ENCODE measurements at places on chromosomes 16 and 17.

GRCh38 chr17:41803049-41804020 lies 8.4 kb downstream of the P3H4 start:
- DNase-seq = no peak

GRCh38 chr17:83082424-83082823 lies 3.0 kb downstream of the METRNL start:
- DNase-seq = no peak

DNA sequence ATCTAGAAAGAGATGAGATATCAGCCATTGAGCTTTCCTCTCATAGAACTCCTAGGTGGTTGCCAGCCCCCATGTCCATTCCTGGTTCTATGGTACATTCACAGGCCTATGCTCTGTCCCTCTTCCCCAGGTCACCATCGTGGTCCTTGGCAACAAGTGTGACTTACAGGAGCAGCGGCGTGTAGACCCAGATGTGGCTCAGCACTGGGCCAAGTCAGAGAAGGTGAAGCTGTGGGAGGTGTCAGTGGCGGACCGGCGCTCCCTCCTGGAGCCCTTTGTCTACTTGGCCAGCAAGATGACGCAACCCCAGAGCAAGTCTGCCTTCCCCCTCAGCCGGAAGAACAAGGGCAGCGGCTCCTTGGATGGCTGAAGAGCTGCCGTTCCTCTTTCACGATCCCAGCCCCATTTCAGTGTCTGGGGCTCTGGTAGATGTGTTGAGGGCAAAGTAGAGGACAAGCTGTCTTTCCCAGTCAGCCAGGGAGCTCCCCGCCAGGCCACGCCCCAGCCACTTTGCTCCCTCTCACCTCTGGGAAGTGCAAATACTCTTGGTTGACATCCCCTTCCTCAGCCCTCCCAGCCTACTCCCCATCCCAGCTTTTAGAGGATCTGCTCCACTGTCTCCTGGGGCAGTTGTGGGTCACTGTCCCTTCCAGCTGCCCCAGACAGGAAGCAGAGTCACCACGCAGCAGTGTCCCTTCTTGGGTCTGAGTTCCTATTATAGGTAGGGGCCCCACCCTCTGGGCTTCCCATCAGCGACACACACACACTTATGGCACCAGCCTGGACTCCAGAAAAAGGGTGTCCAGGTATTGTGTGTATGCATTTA lies 3.8 kb downstream of the NKIRAS2 start:
- no peak for DNase-seq

- peak; percentile 88 for DNase-seq
Observed at GRCh38 chr16:4217204-4218131, 24.4 kb downstream of the SRL start.

- no peak for DNase-seq
Observed at GRCh38 chr17:2691965-2692780, 19.4 kb downstream of the CLUH start.

- DNase-seq = no peak
Observed at GRCh38 chr16:29007730-29008593, 23.1 kb downstream of the LAT start.

GRCh38 chr17:77744066-77744988 lies 214.2 kb upstream of the TNRC6C start:
- peak; percentile 57 for DNase-seq

DNA sequence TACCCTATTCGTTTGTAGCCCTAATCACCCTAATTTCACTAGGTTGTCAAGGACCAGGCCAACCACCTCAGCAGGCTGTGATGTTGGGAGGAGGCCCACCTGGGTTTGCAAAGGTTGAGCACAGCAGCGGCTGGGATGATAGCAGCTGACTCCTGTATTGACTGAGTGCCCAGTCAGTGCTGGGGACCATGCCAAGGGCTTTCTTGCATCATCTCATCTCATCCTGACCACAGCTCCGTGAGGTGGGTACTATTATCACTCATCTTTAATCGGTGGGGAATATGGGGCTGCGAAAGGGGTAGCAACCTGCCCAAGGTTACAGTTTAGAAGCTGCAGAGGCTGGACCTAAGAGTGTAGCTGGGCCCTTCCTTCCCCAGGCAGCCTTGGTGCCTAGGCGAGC lies 11.7 kb downstream of the ATPAF2 start:
- no peak for DNase-seq

DNA sequence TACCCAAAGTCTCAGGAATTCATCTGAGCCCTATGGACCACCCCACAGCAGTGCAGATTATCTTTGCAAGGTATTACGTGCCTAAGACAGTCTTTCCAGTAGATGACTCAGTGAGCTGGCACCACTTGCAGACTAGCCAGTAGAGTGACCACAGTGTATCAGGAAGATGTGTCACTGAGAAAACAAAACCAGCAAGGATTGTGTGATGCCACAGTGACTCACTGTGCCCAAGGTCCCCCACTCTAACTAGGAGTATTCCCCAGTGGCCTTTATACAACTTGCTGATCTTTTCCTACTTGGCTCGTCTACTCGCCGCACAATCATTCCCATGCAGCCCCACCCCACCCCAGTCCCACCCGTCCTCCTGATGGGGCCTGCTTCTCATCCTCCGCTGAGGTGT lies 26.8 kb upstream of the PRKCA start:
- DNase-seq = no peak

- no peak for DNase-seq
Observed at GRCh38 chr17:5558815-5559785, 25.2 kb downstream of the NLRP1 start.

- DNase-seq = peak; percentile 34
Observed at GRCh38 chr16:86343027-86343795, 167.1 kb upstream of the FOXF1 start.

GRCh38 chr16:61215605-61216004 lies 820.6 kb downstream of the CDH8 start:
- DNase-seq = no peak

- DNase-seq = peak; percentile 88
Observed at GRCh38 chr17:7889166-7889955, 772 bp downstream of the CHD3 start.

- no peak for DNase-seq
Observed at GRCh38 chr16:50494501-50495491, 53.4 kb upstream of the NKD1 start.

GRCh38 chr16:67398546-67399217 lies 5.4 kb upstream of the TPPP3 start:
- DNase-seq = no peak

DNA sequence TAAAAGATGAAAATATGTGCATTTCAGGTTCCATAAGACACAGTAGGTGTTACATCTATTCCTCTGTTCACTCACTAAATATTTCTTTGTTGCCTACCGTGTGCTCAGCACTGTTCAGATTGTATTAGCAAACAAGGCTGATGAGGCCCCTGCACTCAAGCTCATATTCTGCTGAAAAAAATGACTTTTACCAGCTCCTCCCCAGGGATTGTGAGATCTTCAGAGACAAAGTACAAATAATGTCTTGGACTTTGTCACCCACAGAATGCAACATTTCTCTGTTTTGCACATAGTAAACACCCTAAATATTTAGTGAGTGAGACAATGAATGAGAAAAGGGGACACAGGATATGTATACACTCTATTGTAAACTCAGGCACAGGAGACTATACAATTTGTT lies 21.9 kb upstream of the MYOCD start:
- no peak for DNase-seq

DNA sequence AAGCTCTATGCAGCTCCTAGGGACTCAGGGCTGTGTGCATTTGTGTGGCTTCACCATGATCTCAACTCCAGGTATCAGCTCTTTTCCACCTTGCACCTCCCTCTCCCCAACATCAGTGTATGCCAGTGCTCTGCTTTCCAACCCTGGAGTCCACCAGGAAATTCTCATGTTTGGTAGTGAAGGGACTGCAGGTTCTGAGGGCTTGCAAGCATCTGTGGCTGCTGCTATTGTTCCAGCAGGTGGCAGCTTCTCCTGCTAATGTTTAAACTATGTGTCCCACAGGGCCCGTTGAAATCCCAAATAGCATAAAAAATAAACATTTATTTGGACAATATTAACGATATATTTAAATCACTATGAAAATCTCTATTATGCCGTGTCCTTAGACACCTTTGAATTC lies 82.0 kb downstream of the RGS9 start:
- DNase-seq = no peak

- no peak for DNase-seq
Observed at GRCh38 chr16:69037373-69038160, 67.9 kb upstream of the HAS3 start.

- no peak for DNase-seq
Observed at GRCh38 chr17:30203471-30203981, 32.0 kb downstream of the SLC6A4 start.

GRCh38 chr17:82386881-82387704 lies 15.5 kb downstream of the UTS2R start:
- DNase-seq = no peak

GRCh38 chr16:50050802-50051201 lies 15.0 kb upstream of the HEATR3 start:
- DNase-seq = no peak

GRCh38 chr17:29566473-29567303 lies at the start of gene ABHD15:
TSS of gene ABHD15 (minus strand) at chr17:29567037. CDS start at chr17:29566966, 71 bp downstream.
- peak; percentile 60 for DNase-seq

GRCh38 chr16:24845726-24846547 lies at the start of gene SLC5A11:
TSS of gene SLC5A11 (plus strand) at chr16:24845963. CDS start at chr16:24858644, 12,681 bp downstream.
- no peak for DNase-seq

- no peak for DNase-seq
Observed at GRCh38 chr17:17849147-17849820, 12.5 kb upstream of the SREBF1 start.

DNA sequence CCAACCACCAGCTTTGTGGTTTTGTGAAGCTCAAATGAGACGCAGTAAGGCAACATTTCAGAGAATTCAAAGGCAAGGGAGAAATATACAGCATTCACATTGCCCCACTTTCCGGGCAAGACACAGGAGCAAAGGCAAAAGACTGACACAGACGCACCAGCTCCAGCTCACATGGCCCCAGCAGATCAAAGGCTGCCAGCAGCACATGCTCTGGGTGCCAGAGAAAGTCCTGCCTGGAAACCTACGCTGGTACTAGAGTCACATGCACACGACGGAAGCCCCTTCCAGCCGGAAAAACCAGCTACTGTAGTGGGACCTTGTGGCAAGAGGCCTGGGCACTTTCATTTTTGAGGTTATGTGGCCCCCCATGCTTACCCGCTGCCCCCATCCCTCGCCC lies 50.1 kb downstream of the GTF3C1 start:
- no peak for DNase-seq

- peak; percentile 42 for DNase-seq
Observed at GRCh38 chr17:10292057-10292937, 80.5 kb downstream of the MYH13 start.

DNA sequence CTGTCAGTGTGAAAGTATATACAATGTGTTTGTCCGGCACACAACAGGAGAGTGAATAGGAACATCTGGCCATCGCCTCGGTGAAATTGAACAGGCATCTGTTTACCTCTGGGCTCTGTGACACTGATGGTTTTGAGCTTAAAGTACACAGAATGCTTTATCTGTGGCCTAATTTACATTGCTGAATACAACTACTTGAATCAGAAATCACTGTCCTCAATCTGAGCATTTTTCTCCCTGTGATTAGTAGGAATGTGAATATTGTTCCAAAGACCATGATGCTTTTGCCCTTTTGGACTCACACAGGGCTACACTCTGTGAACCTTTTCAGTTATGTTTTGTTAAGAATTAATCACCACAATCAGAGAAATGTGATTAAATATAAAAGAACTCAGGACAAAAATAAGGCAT lies 323.0 kb upstream of the TBX2 start:
- no peak for DNase-seq

DNA sequence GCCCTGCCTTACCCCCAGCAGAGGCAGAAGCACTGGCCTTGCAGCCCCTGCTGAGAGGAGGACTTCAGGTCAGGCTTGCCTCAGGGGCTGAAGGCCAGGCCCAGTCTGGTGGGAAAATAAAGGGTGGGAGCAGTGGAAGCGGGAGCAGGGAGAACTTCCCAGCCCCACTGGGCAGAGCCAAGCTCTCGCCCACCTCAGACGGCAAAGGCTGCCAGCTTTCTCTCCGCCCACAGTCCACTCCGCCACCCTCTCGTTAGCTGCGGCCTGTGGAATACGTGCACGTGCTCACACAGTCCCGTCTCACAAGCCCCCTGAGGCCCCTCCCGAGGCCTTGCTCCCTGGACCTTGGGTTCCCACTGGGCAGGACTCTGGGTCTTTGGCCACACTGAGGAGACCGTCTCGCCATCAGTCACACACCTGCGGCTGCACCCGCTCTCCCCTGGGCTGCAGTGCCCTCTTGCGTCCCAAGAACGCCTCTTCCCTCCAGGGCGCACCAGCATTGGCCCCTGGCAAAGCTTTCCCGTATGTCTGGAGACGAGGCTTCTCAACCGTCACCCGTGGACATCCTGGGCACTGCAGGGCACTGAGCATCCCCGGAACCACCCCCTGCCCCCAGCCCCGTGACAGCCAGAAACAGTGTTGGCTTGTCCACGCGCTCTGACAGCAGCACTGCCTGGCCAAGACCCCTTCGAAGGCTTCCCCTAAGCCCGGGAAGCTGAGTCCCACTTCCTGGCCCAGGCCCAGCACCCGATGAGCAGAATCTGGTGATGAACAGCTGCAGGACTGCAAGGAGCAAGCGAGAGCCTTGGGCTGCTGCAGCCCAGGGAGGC lies 8.3 kb downstream of the MRPL28 start:
- DNase-seq = no peak

GRCh38 chr16:81335669-81336068 lies 20.9 kb downstream of the GAN start:
- DNase-seq = no peak

GRCh38 chr16:11264155-11264832 lies 4.8 kb downstream of the TNP2 start:
- DNase-seq = no peak

GRCh38 chr16:87446479-87446878 lies 46.3 kb downstream of the ZCCHC14 start:
- DNase-seq = no peak

GRCh38 chr17:35254107-35254773 lies 11.4 kb downstream of the SLFN5 start:
- DNase-seq = peak; percentile 51

DNA sequence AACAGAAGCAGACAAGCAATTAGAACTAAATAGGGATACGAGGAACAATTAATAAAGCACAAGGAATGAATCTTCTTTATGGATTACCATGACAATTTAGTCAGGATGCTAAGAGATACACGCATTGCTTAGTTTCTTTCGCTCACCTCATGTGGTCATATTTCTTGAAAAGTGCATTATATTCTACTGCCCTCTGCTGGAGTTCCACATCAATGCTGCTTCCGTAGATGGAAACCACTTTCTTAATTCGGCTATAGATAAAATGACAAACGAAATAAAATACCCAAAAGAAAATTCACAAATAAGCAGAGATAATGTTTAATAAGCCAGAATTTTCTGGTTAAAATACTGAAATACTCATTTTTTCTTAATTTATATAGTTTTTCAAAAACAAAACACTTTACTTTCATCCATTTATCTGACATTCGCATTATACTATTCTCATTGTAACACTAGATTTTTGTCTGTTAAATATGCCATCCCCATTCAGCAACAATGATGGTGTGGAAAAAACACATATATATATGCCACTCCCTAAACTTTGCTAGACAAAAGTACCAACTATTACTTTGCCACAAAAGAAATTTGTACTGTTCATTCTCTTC lies 22.0 kb upstream of the PHLPP2 start:
- DNase-seq = no peak

DNA sequence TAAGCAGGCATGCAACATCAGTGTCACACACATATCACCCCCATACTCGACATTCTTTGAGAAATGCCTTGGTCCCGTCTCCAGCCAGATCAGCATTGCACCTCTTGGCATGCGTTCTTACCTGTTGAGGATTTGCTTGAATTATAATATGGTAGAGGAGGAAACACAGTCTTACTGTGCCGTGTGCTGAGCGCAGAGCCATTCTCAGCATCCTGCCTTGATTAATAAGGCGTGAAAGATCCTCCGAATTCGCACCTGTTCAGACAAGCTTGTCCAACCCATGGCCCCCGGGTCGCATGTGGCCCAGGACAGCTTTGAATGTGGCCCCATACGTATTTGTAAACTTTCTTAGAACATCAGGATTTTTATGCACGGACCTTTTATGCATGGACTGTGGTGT lies 408.1 kb downstream of the WWOX start:
- no peak for DNase-seq

All from hindlimb muscle (tissue), 1 donor.